ENCODE measurements at places on chromosomes 13 and 19.

GRCh38 chr13:93953841-93954240, 525.6 kb downstream of the DCT start:
- DNase-seq: no peak

GRCh38 chr19:47013041-47013517, 6.6 kb upstream of the NPAS1 start:
- no peak for DNase-seq

DNA sequence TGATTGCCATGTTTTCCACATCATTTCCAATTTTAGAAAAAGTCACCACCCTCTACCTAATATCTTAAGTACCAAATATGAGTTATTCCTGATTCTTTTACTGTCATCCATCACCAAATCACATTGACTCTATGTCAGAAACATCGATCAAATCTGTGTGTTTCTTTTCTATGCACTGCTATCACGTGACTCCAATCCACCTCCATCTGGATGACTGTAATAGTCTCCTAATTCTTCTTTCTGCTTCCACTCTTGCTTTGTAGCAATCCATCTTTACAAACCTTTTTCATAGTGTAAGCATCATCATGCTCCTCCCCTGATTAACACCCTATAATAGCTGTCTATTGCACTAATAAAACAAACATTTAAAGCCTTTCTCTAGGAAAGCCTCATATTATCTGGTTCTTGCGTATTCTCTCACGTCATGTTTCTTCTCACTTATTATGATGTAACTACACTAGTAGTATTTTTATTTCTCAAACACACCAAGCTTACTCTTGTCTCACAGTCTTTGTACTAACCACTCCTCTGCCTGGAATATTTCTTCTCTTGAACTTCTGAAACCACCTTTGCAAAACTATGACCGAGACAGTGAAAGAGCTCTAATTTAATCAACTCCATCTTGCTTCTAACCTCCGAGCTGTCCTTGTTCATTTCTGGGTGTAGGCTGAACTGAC, 10.7 kb upstream of the FPR3 start:
- no peak for DNase-seq

DNA sequence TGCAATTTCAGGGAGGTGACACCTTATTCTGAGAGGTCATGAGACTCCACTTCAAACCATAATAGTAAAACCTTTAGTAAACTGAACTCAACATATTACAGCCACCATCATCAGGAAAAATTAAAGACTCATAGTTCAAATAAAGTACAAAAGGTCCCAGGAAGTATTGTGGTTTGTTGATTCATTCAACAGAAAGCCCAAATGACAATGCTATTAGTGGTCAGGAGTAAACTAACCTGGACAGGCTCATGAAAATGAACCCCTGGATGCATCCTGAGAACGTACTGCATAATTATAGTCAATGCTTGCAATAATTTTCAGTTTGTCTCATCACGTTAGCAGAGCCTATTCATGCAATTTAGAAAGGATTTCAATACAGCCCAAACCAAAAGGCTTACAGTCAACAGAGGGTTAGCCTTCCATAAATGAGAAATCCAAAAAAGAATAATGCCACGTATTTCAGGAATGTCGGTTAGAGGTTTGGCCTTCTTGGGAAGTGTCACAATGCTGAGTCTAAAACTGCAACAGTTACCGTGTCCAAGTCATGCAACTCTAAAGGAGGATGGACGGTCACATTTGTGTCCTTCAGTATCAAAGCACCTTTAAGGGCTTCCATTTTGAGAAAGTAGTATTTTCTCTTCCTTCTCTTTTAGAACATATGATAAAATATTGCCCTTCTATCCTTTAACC, 280.8 kb downstream of the ABCC4 start:
- no peak for DNase-seq

DNA sequence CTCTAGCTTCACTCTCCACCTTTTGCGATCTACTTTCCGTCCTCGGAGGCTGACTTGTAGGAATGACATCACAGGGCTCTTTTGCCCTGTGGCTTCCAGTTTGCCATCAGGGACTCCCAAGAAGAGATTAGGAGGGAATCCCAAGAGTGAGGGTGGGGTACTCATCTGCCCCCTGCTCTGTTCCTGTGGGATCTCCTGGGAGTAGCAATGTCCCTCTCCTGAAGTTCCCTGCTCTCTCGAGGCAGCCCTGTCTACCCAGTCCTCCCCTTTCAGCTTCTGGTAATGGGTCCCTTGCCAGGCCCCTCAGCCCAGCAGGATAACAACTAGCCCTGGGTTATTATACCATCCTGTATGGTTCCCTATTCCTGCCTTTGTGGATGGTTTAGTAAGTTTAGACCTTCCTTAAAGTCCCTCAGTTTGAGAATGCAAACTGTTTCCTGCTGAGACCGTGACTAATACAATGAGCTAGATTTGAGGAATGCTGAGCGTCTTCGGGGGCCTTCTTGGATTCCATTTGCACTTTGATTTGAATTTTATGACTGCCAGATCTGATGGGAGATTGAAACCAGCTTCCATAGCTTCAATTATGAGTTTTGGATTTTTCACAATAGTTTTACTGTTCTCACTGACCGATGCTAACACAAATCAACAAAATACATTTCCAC, 73.7 kb upstream of the IPO5 start:
- DNase-seq: no peak

- DNase-seq: no peak
Measured at GRCh38 chr13:113589251-113589960, 4.9 kb downstream of the TFDP1 start.

DNA sequence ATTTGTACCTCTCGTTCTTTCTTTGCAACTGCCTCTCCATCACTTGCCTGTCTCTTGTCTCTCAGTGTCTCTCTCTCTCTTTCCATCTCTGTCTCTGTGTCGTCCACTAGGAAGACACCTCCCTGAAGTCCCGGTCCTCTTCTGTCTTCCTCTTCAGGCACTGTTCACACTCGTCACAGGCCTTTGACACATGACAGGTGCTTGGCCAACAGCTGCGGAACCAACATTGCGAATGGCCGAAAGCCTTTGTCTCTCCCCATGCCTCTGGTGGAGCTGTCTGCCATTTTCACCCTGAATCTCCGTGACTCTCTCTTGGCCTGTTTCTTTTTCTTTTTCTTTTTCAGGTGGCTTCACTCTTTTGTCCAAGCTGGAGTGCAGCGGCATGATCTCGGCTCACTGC, 2.8 kb downstream of the HIPK4 start:
- no peak for DNase-seq

- no peak for DNase-seq
Measured at GRCh38 chr19:10316229-10317044, 622 bp upstream of the FDX2 start.

GRCh38 chr19:36688058-36688457, 646 bp downstream of the ZNF567 start:
- DNase-seq: no peak

DNA sequence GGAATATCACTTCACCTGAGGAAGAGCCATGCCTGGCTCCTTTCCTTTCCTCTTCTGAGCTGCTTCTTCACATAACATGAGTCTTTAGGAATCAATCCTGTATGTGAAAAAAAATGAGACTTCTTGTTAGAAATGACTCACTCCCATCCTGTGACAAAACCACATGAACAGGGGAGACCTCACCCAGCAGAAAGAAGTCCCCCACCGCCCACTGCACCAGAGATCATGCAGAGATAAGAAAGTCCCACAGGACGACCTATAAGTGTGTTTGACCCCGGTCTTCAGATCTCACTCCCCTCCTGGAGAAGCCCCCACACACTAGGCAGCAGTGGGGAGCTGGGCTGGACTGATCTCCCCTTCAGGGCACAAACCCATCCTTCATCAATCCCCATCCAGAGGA, 7.8 kb downstream of the ZNF600 start:
- no peak for DNase-seq

- DNase-seq: no peak
Measured at GRCh38 chr13:73336773-73337172, 278.0 kb downstream of the KLF5 start.

- DNase-seq: no peak
Measured at GRCh38 chr19:1249990-1250436, 1.6 kb downstream of the MIDN start.

GRCh38 chr19:2550431-2551171, 74.7 kb downstream of the GADD45B start:
- no peak for DNase-seq

DNA sequence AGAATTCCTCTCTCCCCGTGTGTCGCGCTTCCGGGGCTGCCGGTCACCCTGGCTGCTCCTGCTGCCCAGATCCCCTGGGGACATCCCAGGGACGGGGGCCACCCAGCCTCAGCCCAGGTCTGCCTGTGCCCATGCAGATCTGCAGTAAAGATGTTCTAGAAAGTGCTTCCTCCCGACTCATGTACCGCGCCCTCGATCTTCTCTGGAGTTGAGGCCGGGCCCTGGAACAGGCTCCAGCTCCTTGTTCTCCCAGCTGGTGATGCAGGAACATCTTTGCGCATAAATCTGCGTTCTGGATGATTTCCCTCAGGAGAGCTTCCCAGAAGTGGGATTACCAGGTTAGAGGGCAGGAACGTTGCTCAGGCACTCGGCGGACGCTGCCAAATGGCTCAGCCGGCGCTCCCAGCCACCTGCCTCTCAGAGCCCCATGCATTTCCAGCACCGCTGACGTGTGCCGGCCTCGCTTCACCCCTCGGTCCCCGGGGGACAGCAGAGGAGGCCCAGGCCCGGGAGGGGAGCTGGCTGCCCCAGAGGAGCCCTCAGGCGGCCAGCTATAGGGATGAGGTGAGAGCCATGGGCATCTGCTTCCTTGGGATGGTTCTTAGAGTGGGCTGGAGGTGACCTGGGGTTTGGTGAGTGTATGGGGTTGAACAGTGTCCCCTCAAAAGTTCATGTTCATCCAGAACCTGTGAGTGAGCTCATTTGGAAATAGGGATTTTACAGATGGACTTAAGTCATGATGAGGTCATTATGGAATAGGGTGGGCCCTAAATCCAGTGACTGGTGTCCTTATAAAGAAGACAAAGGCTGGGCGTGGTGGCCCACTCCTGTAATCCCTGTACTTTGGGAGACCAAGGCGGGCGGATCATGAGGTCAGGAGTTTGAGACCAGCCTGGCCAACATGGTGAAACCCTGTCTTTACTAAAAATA, 42.6 kb downstream of the CRTC1 start:
- no peak for DNase-seq

- DNase-seq: no peak
Measured at GRCh38 chr19:1647501-1648458, 4.6 kb downstream of the TCF3 start.

GRCh38 chr19:7294558-7295212, 471 bp upstream of the INSR start:
- DNase-seq: peak; percentile 0

DNA sequence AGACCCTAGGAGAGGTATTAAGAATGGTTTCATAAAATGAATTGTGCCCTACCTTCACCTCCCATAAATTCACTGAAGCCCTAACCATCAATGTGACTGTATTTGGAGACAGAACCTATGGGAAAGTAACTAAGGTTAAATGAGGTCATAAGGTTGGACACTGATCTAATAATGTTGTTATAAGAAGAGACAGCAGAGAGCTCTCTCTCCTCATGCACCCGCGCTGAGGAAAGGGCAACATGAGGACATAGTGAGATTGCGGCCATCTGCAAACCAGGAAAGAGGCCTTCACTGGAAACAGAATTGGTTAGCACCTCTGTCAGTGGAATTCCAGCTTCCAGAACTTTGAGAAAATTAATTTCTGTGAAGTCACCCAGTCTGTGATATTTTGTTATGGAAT, 1396.1 kb upstream of the MIR17HG start:
- no peak for DNase-seq

- no peak for DNase-seq
Measured at GRCh38 chr13:34250151-34250670, 432.3 kb downstream of the RFC3 start.

DNA sequence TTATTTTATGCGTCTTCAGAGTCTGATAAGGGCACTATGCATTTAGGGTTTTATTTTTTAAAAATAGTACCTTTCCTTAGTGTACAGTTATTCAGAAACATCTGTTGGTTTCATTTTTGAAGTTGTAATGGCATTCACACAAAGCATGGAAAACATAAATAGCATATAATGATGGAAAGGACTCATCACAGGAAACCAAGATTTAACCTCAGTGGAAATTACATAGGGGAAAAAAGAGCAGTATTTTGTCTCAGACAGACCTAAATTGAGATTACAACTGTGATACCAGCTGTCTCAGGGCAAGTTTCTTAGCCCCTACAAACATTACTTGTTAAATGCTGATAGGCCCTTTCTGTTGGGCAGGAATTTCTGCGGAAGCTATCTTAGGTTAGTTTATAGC, 57.2 kb downstream of the NHLRC3 start:
- DNase-seq: no peak

- DNase-seq: no peak
Measured at GRCh38 chr19:56209091-56209490, 7.0 kb downstream of the ZSCAN5C start.

DNA sequence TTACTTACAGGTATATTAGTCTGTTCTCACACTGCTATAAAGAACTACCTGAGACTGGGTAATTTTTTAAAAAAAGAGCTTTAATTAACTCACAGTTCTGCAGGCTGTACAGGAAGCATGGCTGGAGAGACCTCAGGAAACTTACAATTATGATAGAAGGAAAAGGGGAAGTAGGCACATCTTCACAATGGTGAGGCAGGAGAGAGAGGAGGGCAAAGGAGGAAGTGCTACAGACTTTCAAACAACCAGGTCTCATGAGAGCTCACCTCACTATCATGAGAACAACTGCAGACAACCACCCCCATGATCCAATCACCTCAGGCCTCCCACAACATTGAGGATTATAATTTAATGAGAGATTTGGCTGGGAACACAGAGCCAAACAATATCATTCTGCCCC, 511.7 kb downstream of the SLITRK6 start:
- no peak for DNase-seq

GRCh38 chr19:39805104-39805503, 26.4 kb downstream of the LEUTX start:
- DNase-seq: no peak

GRCh38 chr19:53431399-53432087, at the start of gene ZNF761:
Gene ZNF761 (plus strand): TSS chr19:53431984. CDS start chr19:53447269, 15,285 bp downstream.
- DNase-seq: peak; percentile 81

DNA sequence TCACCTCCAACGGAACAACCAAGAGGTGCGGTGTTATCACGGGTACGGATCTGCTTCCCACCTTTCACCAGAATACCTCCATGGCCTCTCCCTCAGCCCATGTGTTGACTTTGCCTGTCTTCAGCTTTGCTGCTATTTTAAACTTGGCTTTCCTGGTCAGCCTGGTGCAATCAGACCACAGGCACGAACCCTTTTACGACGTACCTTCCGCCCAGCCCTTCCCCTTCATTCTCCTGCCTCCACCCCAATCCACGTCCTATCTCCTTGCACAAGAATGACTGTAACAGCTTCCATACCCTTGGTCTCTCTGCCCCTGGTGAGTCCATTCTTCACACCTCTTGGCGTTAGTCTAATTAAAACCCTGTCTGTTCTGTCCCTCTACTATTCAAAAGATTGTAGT, 431.7 kb downstream of the EFNB2 start:
- DNase-seq: no peak

DNA sequence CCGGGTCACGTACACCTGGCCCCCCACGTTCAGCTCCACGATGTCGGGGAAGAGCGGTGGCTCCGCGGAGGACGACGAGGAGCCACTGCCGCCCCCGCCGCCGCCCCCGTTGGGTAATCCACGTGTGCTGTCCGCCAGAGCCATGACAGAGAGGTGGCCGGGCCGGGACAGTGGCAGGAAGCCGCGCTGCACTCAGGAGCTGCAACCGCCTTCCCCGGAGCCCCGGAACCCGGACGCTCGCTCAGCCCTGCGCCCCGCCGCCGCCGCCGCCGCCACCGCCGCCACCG, 257 bp downstream of the KCTD12 start:
- DNase-seq: no peak

- DNase-seq: no peak
Measured at GRCh38 chr19:40567040-40567749, 9.5 kb upstream of the SHKBP1 start.

Measured in NCI-H187 treated with DMSO at 0.1 percent for 48 hours (cell line).